Activated naive CD4-positive, alpha-beta T cell treated with anti-CD3 and anti-CD28 coated beads, Interleukin-2, amount 10 ng/mL, durations not matched to agents 7 days and 5 days (primary cell): ENCODE measurements at places on chromosomes 5 and 9.
A peak's percentile ranks its signal among the peaks of the same experiment; 100 is the strongest.

DNA sequence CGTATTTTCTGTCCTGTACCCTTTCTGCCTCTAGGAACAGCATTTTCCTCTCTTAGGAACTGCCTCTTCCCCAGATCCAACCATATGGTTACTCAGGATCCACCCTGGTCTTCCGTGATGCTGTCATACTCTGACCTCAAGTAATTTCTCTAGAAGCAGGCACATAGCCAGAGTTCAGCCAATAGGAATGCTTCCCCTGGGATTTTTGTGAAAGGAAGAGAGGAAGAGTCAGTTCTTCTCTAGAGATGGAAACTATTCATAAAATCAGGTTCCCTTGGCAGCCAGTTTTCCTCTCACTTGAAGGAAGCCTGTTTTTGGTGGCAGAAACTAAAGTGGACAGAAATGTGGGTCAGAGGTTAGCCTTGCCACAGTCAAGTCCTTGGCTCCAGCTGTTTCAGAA is 400.1 kb upstream of the PCSK5 start:
- no peak for DNase-seq
- no peaks in the 10 kb centered on the region for H3K4me1 ChIP-seq
- H3K27ac ChIP-seq, result no peak overlapping the region

GRCh38 chr9:107237873-107238272 is 45.2 kb upstream of the RAD23B start:
- H3K27ac ChIP-seq, result no peak overlapping the region
- H3K36me3 ChIP-seq, result no peaks in the 10 kb centered on the region
- no peak overlapping the region for H3K4me3 ChIP-seq
- H3K4me1 ChIP-seq, result no peaks in the 10 kb centered on the region

DNA sequence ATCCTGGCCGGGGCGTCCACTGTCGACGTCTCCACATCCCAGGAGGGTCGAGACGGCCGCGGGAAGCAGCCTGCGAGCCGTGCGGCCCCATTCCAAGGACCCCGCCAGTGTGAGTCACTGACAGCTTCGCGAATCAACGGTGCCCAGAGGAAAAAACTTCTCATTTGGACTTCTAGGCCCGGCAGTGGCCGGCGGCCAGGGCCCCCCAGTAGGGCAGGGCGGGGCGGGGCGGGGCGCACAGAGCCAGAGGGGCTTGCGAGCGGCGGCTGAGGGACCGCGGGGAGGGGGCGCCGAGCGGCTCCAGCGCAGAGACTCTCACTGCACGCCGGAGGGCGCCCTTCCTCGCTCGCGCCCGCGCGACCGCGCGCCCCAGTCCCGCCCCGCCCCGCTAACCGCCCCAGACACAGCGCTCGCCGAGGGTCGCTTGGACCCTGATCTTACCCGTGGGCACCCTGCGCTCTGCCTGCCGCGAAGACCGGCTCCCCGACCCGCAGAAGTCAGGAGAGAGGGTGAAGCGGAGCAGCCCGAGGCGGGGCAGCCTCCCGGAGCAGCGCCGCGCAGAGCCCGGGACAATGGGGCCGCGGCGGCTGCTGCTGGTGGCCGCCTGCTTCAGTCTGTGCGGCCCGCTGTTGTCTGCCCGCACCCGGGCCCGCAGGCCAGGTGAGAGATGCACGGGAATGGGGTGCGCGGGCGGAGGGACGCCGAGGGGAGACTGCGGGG is at the start of gene F2R:
Gene F2R, plus strand, starts transcription at position 391 of the 720 bp plus-strand sequence. Its CDS starts 182 bp downstream, at position 573.
- H3K27me3 ChIP-seq, result peaks cover 53% of the 10 kb centered on the region
- DNase-seq, result peak; percentile 69
- H3K27ac ChIP-seq, result peak within 1 kb of the TSS; percentile 65
- H3K4me3 ChIP-seq, result peak within 1 kb of the TSS; percentile 77
- peaks cover 44% of the 10 kb centered on the region for H3K4me1 ChIP-seq

DNA sequence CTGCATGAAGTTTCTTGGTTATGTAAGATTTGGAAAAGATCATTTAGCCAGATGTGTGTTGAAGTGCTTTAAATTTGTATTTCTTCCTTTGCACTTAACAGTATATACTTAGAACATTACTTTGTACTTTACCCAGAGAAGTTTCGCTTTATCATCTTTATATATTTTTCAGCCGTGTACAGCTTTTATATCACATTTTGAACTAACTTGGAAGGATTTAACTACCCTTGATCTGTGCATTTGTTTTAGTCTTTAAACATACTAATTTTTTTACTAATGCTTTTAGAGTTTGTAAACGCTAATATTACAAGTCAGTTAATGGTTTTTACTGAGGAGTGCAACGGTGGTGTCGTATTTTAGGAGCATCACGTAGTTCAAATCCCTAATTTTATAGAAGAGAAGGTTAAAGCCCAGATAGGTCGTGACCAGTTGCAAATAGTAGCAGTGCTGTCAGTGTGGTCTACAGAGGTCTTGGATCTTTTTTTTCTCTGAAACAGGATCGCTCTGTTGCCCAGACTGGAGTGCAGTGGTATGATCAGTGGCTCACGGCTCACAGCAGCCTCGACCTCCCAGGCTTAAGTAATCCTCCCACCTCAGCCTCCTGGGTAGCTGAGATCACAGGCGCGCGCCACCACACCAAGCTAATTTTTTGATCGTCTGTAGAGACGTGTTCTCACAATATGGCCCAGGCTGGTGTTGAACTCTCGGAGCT is 2.0 kb downstream of the MATR3 start:
- peak overlapping the region; percentile 97 for H3K4me3 ChIP-seq
- H3K4me1 ChIP-seq, result peaks cover 58% of the 10 kb centered on the region
- peak; percentile 29 for DNase-seq
- peak overlapping the region; percentile 98 for H3K27ac ChIP-seq
- H3K27me3 ChIP-seq, result peaks cover 3% of the 10 kb centered on the region
- peaks cover 26% of the 10 kb centered on the region for H3K36me3 ChIP-seq

- H3K4me3 ChIP-seq, result no peak overlapping the region
- no peak for DNase-seq
- H3K36me3 ChIP-seq, result no peaks in the 10 kb centered on the region
- no peaks in the 10 kb centered on the region for H3K27me3 ChIP-seq
- H3K27ac ChIP-seq, result no peak overlapping the region
These were observed 96.3 kb upstream of the TMEM161B start for GRCh38 chr5:88364991-88365390.

GRCh38 chr5:83035373-83036100 is 41.7 kb downstream of the TMEM167A start:
- no peak overlapping the region for H3K4me3 ChIP-seq
- no peaks in the 10 kb centered on the region for H3K36me3 ChIP-seq
- H3K27ac ChIP-seq, result no peak overlapping the region
- no peaks in the 10 kb centered on the region for H3K27me3 ChIP-seq
- no peaks in the 10 kb centered on the region for H3K4me1 ChIP-seq

- peaks cover 2% of the 10 kb centered on the region for H3K36me3 ChIP-seq
- no peak for DNase-seq
- H3K27ac ChIP-seq, result no peak overlapping the region
- no peak overlapping the region for H3K4me3 ChIP-seq
- H3K4me1 ChIP-seq, result peaks cover 23% of the 10 kb centered on the region
- H3K27me3 ChIP-seq, result peaks cover 8% of the 10 kb centered on the region
These were observed 61.7 kb downstream of the FRMD3 start for GRCh38 chr9:83476513-83476912.

DNA sequence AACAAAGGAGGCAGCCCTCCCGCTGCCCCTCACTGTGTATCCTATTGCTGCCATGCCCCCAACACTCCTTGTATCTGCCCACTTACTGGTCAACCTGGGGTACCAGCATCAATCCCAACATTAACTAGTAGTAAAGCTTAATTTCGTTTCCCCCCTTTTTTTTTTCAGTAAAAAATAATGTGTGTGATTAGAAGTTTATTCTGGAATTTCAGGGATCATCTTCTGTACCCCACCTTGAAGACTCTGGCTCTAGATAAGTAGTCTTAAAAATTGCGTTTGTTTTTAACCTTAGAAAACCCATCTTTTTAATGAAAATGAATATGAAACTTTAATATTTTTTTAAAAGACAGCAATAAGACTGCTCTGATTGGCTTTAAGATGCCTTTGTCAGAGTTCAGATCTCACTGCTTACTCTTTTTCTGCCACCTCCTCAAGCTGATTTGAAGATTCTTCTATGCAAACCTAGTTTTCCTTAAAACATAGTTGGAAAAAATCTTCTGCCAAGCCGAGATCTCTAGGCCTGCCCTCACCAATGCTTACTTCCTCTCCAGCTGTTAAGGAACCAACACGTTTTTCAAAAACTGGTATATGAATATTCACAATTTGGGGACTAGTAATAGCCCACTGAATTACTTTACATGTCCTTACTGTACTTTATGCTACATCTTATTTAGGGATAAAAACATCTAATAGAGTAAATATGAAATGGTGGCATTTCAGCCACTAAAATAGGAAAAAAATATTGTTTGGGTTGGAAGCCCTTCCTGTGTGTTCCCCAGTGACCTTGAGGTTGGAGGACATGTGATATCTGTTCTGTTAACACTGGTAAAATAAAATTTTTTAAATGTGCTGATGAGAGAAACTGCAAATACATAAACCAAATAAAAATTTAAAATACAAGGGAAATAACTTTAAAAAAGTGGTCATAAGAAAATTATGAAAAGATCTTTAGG is 4.0 kb upstream of the RHOBTB3 start:
- H3K27me3 ChIP-seq, result peaks cover 34% of the 10 kb centered on the region
- no peak for DNase-seq
- no peak overlapping the region for H3K4me3 ChIP-seq
- H3K36me3 ChIP-seq, result no peaks in the 10 kb centered on the region
- no peak overlapping the region for H3K27ac ChIP-seq
- peaks cover 52% of the 10 kb centered on the region for H3K4me1 ChIP-seq

GRCh38 chr9:18698992-18699391 is 225.0 kb downstream of the ADAMTSL1 start:
- H3K4me1 ChIP-seq, result no peaks in the 10 kb centered on the region
- no peak overlapping the region for H3K27ac ChIP-seq
- no peaks in the 10 kb centered on the region for H3K36me3 ChIP-seq
- no peak for DNase-seq

DNA sequence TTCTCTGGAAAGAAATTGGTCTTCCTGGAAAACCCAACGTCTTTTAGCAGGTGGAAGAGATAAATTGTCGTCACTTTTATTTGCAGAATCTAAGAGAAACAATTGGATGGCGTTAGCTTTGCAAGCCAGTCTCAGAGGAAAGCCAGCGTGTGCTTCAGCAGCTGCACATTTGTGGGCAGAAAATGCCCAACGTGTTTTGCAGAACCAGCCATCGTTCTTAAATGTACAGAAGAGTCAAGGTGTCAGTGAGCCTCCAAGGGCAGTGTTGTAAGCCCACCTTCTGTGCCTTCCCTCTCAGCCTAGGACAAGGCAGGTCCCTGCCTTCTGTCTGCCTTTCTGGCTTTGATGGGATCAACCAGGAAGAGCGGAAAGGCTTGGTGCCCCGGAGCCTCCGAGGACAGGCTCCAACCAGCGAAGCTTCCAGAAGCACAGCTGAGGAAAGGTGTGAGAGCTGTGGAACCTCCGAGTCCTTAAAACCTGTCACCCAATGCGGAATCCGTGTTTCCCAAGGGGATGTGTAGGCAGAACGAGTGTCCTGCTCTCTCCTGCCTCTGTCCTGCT is 116.0 kb upstream of the IRX2 start:
- H3K27me3 ChIP-seq, result no peaks in the 10 kb centered on the region
- no peak for DNase-seq
- peaks cover 2% of the 10 kb centered on the region for H3K36me3 ChIP-seq
- H3K27ac ChIP-seq, result no peak overlapping the region
- no peak overlapping the region for H3K4me3 ChIP-seq

- H3K27me3 ChIP-seq, result peaks cover 7% of the 10 kb centered on the region
- H3K4me1 ChIP-seq, result no peaks in the 10 kb centered on the region
- DNase-seq, result no peak
- no peak overlapping the region for H3K27ac ChIP-seq
These were observed 83.3 kb downstream of the ARL15 start for GRCh38 chr5:54227109-54227508.

DNA sequence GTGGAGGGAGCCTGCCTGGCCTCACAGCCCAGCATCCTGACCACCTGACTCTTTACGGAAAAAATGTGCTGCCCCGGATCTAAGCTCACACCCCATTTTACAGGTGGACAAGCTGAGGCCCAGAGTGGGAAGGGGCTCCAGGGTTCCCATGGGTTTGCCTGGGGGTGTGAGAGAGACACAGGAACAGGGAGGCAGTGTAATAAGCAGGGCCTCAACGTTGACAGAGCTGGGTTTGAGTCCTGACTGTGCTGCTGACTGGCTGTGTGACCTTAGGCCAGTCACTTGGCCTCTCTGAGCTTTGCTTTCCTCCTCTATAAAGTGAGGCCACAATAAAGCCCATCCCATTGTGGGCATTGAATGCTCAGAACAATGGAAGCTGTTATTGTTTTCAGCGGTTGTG is 73.7 kb downstream of the HMCN2 start:
- no peak overlapping the region for H3K4me3 ChIP-seq
- no peaks in the 10 kb centered on the region for H3K36me3 ChIP-seq
- H3K27ac ChIP-seq, result no peak overlapping the region
- H3K27me3 ChIP-seq, result peaks cover 11% of the 10 kb centered on the region

GRCh38 chr9:136567651-136568287 is 21.9 kb upstream of the NOTCH1 start:
- no peak overlapping the region for H3K27ac ChIP-seq
- H3K27me3 ChIP-seq, result peaks cover 17% of the 10 kb centered on the region
- no peaks in the 10 kb centered on the region for H3K36me3 ChIP-seq
- H3K4me3 ChIP-seq, result no peak overlapping the region

DNA sequence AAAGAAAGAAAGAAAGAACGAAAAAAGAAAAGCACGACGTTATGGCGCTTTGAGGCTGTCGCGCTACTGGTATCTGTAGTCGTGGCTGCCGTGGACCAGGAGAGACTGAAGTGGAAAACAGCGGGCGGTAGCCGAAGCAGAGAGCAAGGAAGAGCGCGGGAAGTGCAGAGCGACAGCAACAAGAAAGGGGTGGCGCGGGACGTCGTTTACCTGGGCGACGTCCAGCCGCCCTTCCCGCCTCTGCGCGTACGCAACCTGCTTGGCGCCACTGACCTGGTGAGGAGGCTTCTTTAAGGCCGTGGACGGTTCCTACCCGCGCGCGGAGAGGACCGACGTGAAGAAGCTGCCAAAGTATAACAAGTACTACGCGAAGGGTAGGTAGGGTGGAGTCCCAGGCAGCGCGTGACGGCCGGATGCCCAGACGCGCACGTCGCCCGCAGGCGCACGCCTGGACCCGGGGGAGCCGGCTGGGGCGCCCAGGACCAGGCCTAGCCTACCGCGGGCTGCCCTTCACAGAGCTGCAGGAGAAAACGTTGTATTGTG is 15.4 kb downstream of the CCL28 start:
- H3K36me3 ChIP-seq, result peaks cover 15% of the 10 kb centered on the region
- peak overlapping the region; percentile 96 for H3K27ac ChIP-seq
- no peaks in the 10 kb centered on the region for H3K27me3 ChIP-seq
- peak overlapping the region; percentile 93 for H3K4me3 ChIP-seq
- H3K4me1 ChIP-seq, result peaks cover 42% of the 10 kb centered on the region
- DNase-seq, result peak; percentile 80
